ENCODE measurements at places on chromosomes 4 and X.
A peak's percentile ranks its signal among the peaks of the same experiment; 100 is the strongest.

DNA sequence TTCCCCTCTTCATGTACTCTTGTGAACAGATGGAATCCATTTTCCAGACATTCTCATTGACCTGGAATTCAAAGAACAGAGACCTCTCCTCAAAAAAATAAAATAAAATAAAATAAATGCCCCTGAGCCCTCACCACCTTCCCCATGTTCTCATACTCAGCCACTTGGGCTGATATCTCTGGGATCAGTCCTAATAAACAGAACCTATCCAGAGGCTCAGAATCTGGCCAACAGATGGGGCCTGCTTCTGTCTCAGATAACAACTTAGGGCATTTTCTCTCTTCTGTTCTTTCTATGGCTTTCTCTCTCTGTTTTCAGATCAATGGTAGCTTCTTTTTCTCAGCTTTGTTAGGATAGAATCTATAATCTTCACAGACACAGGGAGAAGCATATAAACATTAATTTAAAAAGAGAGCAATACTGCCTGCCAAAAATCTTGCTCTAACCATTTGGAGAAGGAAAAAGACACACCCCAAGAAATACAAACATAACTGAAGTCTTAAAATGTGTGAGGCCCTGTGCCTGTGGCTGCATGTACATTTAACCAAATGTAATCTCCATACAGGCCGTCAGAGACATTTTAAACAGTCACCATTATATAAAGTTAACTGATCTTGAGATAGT is 907.1 kb downstream of the FAT4 start:
- no peak for DNase-seq

DNA sequence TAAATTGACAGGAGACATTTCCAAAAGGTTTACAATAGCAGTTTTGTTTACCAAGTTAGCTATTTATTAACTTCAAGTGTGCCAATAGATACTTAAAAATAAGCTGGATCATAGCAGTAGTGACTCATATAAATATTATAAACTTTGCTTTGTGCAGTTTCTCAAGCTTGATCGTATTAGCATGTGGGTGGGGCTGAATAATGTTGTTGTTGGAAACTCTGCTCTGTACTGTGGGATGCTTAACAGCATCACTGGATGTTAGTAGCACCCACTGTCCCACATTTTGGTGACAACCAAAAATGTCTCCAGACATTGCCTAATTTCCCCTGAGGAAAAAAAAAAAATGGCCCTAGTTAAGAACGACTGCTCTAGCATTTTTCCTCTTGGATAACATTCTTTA is 855.2 kb upstream of the ADGRL3 start:
- DNase-seq: no peak

DNA sequence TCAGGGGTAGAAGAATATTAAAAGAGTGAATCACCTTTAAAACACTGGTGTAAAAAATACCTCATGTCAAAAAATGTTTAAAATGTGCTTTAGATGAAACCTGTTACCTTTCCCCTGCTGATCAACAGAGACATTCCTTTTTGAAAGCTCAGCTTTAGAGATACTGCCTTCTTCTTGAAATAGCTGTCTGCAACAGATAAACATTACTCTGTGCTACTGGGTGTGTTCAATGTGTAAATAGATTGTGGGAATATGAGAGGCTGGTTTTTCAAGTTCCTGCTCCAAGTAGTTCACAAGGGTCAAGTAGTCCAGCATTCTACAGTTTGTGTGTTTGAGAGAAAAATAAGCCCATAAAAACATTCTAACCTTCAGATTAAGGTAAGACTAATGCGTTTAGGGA is at the start of gene SYTL5:
TSS of gene SYTL5 (plus strand) at position 263 of the 400 bp plus-strand sequence. CDS start 27,337 bp downstream, outside the sequence.
- DNase-seq: no peak

GRCh38 chrX:12814420-12814819 is 23.2 kb downstream of the PRPS2 start:
- DNase-seq: peak; percentile 9

DNA sequence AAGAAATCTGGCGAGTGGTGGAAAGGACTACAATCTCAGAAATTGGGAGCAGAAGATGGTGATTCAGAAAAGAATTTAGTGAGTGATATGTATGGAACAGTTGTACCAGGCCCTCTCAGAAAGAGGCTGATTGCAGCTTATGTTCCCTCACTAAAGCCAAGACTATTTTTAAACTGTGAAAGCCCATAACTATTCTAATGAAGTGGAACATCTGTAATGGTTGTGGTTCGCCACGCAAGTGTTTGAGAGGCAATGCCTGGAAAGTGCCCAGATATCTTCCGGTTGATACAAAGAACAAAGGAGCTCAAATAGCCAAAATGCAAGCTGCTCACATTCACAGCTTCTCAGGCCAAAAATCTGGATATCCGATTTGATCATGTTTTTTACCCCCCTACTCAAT is 1250.7 kb downstream of the RAPGEF2 start:
- DNase-seq: no peak

Measured in T-helper 1 cell (primary cell).